Renal cortex interstitium (tissue), 15 donors: ENCODE measurements at places on chromosomes 1 and 21. TPM values are rescaled to one million over a fixed set of nuclear protein-coding genes. Genes with fewer than 3 reads are reported as not detected.

Gene FCGR3A
- polyA plus RNA-seq, result 1.6 TPM

Gene HLX
- polyA plus RNA-seq, result 12.0 TPM

Gene TGFB2
- 15.5 TPM for polyA plus RNA-seq

Gene WLS
- polyA plus RNA-seq, result 145 TPM

Gene CYP4X1
- polyA plus RNA-seq, result 7.8 TPM

Gene RAB42
- 2.2 TPM for polyA plus RNA-seq

Gene TPTE
- polyA plus RNA-seq, result not detected

Gene KCNQ4
- polyA plus RNA-seq, result 1.6 TPM

Gene PM20D1
- 0.13 TPM for polyA plus RNA-seq
